ENCODE measurements at places on chromosomes 3 and 15.

DNA sequence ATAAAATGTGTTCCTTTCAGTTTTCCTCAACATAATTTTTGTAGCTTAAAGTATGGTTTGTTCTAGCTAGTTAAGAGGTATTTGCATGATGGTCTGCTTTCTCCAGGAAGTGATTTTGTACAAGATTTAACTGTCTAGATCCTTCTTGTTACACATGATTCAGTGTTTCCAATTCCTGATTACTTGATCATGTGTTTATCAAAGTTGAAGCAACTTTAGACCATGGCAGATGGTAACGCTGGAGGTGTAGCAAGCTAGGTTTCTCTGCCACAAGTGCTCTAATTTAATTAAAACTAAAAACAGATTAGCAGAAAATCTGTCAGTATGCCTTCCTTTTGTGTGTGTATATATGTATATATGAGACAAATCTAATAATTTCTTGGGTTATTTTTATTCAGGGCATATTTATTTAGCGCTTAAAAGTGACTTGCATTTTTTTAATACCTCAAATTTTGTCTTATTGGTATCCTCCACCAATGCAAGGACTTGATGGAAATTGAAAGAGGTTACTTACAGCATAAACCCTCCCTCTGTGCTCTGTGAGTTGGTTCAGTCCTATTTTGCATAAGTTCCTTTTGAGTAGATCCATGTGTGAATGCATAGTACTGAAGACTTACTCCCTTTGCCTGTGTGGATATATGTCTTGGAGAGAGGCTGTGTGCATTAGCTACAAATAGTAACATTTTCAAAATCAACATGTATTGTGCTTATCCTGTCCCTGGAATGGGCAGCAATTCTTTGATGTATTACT, 157.3 kb upstream of the CGNL1 start:
- peak; percentile 32 for ATAC-seq

GRCh38 chr3:122268257-122269024, 56.6 kb upstream of the CSTA start:
- ATAC-seq: no peak

DNA sequence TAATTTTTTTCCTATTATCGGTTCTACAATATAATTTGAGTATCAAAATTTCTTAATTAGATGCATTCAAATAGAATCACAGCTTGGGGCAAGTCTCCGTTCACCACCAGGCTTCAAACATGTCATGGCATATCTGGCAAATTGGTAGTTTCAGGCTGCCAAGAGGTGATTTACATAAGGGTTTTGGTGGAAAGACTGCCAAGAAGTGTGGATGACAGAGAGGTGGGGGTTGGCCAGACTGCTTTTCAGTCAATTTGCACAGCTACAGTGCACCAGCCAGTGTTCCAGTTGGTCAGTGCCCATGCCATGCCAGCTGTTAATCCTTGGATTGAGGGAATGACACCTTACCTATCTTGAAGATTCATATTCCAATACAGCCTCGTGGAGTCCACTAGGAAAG, 8.4 kb upstream of the GSK3B start:
- ATAC-seq: peak; percentile 75

DNA sequence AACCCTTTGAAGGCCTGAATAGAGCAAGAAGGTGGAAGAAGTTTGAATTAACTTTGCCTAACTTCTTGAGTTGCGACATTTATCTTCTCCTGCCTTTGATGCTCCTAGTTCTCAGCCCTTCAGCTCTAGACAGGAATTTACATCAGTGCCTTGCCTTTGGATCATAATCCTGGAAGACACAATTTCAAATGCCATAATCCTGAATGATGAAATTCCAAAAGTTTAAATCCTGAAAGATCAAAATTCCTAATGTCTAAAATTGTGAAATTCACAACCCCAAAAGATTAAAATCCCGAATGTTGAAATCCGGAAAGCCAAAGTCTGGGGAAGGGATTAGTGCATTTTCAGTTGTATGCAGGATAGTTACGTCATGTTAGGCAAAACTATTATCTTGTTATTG, 166.6 kb upstream of the PDZRN3 start:
- ATAC-seq: no peak

- ATAC-seq: no peak
These were observed 308.1 kb upstream of the RASGRP1 start for GRCh38 chr15:38872732-38873131.

All from esophagus mucosa (tissue), 1 donor.